ENCODE measurements at places on chromosomes 7 and 10.

DNA sequence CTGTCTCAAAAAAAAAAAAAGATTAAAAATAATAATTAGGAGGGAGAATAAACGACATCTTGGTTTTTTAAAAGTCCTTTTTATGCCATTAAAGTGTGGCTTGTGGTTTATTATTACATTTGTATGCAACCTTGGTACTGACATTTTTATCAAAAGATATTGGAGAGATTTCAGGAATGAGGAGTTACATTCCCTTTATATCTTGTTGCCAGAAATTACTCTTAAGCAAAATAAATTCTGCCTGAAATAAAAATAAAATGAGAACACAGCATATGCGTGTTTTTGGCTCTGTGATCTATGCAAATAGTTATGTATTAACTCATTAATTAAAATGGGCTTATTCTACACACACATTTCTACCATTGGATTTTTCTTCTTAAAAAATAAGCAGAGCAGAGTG is 202.4 kb downstream of the BICC1 start:
- no peak for DNase-seq

DNA sequence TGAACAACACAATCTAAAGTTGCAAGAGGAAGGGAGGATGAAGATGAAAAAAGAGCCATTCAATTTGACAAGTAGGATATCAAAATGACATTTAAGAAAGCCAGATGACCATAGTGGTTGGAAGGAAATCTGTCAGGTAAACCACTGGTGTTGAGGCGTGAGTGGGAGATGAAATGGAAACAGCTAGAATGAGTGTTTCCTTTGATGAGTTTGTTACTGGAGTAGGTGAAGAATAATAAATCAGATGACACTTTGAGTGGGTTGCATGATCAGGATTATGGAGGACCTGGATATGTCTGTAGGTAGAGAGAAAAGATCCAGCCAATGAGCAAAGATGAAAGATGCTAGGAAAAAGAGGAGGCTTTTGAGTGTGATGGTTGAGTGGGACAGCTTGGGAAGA is 33.1 kb downstream of the AKR1B1 start:
- no peak for DNase-seq

- no peak for DNase-seq
Measured at GRCh38 chr7:16634271-16634738, 11.2 kb downstream of the ANKMY2 start.

DNA sequence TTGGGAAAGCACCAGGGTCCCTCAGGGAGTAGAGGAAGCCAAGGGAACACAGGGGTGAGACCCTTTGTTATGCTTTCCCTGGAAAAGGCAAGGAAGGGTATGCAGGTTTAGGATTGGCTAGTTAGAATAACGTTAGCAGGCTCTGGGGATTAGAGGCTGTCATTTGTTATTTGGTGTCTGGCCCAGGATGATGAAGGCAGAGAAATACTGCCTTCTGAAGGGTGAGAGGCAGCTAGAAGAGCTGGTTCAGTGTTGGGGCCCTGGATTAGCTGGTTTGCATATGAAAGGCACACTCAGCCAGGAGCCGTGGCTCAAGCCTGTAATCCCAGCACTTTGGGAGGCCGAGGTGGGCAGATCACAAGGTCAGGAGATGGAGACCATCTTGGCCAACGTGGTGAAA is 3.0 kb upstream of the PILRA start:
- no peak for DNase-seq

GRCh38 chr10:17396004-17396403 is 58.4 kb downstream of the ST8SIA6 start:
- DNase-seq: no peak

DNA sequence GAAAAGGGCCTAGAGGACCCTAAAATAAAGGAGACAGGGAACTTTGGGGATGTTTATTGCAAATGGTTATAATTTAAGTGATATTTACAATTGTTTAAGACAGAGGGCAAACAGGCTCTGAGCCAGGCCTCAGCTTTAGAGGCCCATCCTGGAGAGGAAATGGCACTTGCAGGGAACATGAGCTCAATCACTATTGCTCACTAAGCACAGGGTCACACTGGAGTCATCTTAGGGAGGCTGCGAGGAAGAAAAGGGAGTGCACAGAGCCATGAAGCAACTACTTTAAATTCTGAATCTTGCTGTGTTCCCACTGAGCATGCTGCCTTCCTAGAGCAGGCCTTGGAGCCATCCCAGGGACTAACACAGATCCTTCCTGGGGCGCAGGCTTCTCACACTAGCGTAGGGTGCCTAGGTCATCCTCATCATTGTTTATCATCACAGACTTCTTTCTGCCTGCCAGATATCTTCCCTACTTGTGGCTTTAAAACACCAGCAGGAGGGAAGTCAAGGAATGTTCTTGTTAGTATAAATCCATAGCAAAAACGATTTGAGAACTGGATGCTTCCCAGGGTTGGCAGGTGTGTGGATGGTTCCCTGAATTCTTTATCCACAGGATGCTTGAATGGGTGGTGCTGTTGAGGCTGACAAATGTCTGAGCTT is 12.7 kb upstream of the DNAJB12 start:
- no peak for DNase-seq

- DNase-seq: no peak
Measured at GRCh38 chr7:1402110-1402790, 57.0 kb downstream of the MICALL2 start.

- DNase-seq: no peak
Measured at GRCh38 chr10:2777666-2778355, 289.5 kb upstream of the PFKP start.

- DNase-seq: no peak
Measured at GRCh38 chr10:3464760-3465405, 292.3 kb upstream of the PITRM1 start.

- DNase-seq: no peak
Measured at GRCh38 chr10:287814-288213, 152.6 kb downstream of the ZMYND11 start.

GRCh38 chr7:96621932-96622331 is 87.7 kb downstream of the SEM1 start:
- DNase-seq: no peak

Measured in NCI-H1092 treated with DMSO at 0.1 percent for 48 hours (cell line).